ENCODE measurements at places on chromosomes 13 and 19. TPM values are rescaled to one million over a fixed set of nuclear protein-coding genes. Genes with fewer than 3 reads are reported as not detected.

GRCh38 chr19:11435833-11436313, 438 bp downstream of the PRKCSH start:
- peak overlapping the region; percentile 93 for H3K27ac ChIP-seq
- no peak for DNase-seq
- H3K27me3 ChIP-seq, result no peaks in the 10 kb centered on the region
- peaks cover 7% of the 10 kb centered on the region for H3K36me3 ChIP-seq

DNA sequence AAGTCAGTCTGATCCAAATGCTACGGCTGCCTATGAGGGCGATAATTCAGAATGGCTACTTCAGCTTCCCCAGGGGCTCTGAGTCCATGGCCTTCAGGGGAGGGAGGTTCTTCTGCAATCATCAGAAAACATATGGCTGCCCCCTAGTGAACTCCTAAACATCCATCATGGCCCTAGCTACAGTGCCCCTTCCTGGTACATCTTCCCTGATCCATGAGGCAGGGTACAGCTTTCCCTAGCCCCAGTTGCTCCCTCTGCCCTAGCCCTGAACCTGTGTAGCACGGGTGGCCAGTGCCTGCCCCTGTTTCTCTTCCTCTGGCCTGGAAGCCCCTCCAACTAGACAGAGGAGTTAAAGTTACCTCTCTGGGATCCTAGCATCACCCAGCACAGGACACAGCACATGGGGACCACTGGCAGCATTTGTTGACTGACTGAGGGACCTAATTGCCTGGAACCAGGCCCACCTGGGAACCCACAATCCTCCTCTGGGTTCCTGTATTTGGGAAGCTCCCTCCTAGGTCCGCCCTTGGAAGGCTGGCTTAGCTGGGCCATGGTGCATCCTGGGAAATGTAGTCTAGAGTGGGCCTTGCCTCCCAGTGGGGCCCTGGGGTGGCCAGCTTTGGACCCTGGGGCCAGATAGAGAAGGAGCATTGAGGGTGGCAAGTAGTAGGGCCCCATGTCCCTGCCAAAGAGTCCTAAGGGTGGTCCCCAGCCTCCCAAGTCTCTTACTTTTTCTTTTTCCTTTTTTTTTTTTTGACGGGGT, 17.7 kb upstream of the SEMA6B start:
- H3K4me3 ChIP-seq, result no peak overlapping the region
- no peak for DNase-seq
- H3K27me3 ChIP-seq, result peaks cover 37% of the 10 kb centered on the region
- H3K27ac ChIP-seq, result no peak overlapping the region

DNA sequence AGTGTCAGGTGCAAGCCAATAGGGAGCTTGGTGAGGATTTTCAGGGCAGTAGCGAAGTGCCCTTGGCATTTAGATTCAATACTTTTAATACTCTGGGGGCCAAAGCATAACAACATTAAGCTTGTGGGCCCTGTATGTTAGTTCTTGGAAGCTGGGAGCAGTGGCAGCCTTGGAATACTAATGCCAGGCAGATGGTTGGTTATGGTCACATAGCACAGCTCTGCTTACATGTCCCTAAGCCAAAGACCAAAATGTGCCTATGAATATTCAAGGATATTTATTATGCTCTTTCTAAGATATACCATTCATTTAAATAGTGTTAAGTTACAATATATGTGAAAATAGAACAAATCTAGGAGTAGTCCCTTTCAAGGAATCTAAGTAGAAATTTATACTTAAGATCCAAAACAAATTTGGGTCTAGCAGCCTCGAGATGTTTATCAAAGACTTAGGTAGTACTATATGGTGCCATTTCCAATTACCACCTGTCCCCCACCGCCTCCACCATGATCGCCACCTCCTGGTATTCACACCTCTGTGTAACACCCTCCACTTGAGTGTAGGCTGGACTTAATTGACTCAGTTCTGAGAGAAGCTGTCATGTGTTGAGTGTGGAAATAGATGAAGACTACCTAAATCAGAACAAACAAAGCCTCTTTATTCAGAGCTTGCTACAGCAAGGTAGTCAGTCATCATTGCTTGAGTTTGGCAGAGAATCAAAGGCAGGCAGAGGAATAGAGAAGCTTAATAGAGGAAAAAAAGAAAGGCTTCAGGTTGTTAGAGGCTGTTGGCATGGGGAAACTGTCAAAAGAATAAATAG, 261.0 kb downstream of the GPC5 start:
- no peak for DNase-seq
- H3K27ac ChIP-seq, result no peak overlapping the region
- no peaks in the 10 kb centered on the region for H3K36me3 ChIP-seq
- H3K4me1 ChIP-seq, result no peaks in the 10 kb centered on the region
- no peaks in the 10 kb centered on the region for H3K27me3 ChIP-seq

DNA sequence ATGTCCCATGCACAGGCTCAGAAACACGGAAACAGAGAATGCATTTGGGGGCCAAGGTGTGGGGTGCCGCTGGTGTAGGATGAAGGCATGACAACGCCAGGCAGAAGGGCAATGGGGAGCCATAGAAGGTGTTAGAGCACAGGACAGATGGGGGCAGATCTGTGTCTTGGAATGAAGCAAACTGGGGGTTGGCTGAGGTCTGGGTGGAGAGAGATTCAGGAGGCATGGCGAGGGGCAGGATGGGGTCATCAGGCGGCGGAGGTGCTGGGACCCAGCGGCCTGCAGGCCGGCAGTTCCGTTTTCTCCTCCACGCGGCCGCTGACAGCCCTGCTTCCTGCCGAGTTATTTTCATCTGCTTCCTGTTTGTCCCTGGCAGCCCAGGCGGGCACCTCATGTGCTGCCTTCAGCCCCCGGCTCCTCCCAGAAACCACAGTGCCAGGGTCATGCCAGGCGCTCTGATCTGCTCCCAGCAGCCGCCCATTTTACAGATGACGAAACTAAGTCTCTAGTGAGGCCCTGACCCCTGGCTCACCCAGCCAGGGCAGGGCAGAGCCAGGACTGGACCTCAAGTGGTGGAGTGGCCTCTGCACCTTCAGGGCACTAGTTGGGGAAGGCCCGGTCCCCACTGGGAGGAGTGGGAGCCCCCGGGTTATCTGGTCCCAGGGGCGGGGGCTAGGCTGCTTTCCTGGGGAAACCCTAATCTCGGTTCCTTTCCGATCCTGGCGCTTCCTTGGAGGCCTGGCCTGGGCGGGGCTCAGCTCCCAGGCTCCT, 2.2 kb downstream of the ARHGAP45 start:
- H3K4me3 ChIP-seq, result peak overlapping the region; percentile 89
- peak overlapping the region; percentile 90 for H3K27ac ChIP-seq
- H3K4me1 ChIP-seq, result peaks cover 27% of the 10 kb centered on the region
- DNase-seq, result peak; percentile 77
- H3K27me3 ChIP-seq, result no peaks in the 10 kb centered on the region

- H3K27ac ChIP-seq, result no peak overlapping the region
- no peak overlapping the region for H3K4me3 ChIP-seq
- H3K36me3 ChIP-seq, result peaks cover 8% of the 10 kb centered on the region
- no peak for DNase-seq
- peaks cover 5% of the 10 kb centered on the region for H3K27me3 ChIP-seq
- H3K4me1 ChIP-seq, result peaks cover 18% of the 10 kb centered on the region
Observed at GRCh38 chr13:32938907-32939306, 77.3 kb upstream of the KL start.

DNA sequence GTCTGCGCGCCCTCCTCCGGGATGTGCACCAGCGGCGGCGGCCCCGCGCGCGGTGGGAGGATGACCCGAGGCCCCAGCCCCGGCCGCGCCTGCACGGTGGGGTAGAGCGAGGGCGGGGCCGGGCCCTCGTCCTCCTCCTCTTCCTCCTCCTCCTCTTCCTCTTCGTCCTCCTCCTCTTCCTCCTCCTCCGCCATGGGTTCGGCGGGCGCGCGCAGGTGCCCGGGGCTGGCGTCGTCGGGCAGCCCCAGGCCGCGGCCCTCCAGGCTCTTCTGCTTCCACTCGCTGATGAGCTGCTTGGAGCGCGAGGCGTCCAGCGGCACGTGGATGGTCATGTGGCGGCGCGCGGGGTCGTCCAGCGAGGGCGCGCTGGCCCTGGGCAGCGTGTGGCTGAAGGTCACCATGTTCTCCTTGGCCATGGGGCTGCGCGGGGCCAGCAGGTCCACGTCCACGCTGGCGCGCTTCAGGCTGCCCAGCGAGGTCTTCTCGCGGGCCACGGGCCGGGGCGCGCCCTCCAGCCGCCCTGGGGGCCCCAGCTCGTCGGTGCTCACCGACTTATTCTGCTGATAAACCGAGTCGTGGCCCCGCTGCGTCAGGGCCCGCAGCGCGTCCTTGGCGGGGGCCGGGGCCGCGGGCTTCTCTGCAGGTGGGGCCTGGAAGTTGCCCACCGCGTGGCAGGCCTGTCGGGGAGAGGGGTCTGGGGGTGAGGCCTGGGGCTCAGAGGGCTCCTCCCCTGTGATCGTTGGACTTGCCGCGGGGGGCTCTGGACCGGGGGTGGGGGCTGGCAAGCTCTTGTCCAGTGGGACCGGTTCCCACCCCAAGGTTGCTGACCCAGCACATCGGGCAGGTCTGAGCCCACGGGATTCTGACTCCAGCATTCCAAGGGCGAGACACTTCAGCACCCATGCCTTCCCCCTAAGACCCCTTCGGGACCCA, 8.3 kb downstream of the PLPPR3 start:
- H3K36me3 ChIP-seq, result peaks cover 11% of the 10 kb centered on the region
- no peaks in the 10 kb centered on the region for H3K27me3 ChIP-seq
- DNase-seq, result no peak
- peak overlapping the region; percentile 13 for H3K27ac ChIP-seq

DNA sequence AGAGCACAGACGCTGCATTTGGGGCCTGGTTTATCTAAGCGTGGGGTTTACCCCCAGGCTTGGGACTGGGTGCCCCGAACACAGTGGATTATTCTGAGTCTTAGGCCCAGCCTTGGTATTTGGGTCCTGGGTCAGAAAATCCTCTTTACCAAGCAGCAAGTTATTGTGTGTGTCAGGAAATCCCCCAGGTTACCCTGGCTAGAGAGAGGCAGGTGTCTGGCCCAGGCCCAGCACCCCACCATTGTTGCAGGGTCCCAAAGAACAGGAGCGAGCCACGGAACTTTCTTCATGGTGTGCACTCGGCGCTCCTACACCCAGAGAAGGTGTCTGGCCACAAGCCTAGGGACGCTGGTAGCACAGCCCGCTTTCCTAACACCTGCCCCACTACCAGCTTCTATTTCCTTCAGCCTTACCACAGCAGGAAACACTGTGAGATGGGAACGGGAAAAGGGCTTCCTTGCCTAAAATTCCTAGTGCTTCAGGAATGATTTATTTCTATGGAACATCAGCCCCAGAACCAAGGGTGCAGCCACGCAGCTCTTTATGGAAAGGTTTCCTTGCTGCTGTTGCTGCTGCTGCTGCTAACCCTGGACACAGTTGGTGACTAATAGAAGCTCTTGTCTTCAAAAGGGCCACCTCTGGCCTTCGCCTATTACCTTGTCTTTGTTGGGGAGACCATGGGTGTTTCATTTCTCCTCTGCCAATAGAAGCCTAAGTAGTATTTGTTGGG, 7.4 kb upstream of the CDX2 start:
- H3K27ac ChIP-seq, result no peak overlapping the region
- H3K4me3 ChIP-seq, result no peak overlapping the region
- H3K36me3 ChIP-seq, result no peaks in the 10 kb centered on the region

Gene MISP
- not detected for polyA plus RNA-seq

Gene BIVM
- 8.7 TPM for polyA plus RNA-seq

- peaks cover 47% of the 10 kb centered on the region for H3K36me3 ChIP-seq
- no peaks in the 10 kb centered on the region for H3K4me1 ChIP-seq
- no peak for DNase-seq
- no peaks in the 10 kb centered on the region for H3K27me3 ChIP-seq
- H3K4me3 ChIP-seq, result no peak overlapping the region
Observed at GRCh38 chr19:36514012-36514612, 14.0 kb downstream of the ZNF260 start.

Gene HPN
- polyA plus RNA-seq, result 0.16 TPM

DNA sequence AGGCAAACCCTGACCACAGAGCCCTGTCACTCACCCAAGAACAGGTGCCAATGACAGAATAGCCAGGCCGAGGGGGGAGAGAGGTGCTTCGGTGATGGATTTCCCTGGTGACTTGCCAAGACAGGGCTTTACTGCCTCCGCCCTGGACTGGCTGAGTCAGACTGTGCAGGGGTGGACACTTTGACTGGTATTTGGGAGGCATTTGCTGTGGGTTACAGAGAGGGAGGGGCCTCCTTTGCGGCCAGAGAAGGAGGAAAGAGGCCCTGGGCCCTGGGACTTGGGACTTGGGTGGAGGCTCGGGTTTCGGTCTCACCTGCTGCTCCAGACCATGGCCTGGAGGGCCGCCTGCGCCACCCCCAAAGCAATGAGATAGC, 4.6 kb upstream of the EPS8L1 start:
- no peak overlapping the region for H3K4me3 ChIP-seq
- H3K4me1 ChIP-seq, result peaks cover 9% of the 10 kb centered on the region
- no peak overlapping the region for H3K27ac ChIP-seq
- no peak for DNase-seq
- peaks cover 96% of the 10 kb centered on the region for H3K27me3 ChIP-seq

Gene SYCN
- polyA plus RNA-seq, result not detected

DNA sequence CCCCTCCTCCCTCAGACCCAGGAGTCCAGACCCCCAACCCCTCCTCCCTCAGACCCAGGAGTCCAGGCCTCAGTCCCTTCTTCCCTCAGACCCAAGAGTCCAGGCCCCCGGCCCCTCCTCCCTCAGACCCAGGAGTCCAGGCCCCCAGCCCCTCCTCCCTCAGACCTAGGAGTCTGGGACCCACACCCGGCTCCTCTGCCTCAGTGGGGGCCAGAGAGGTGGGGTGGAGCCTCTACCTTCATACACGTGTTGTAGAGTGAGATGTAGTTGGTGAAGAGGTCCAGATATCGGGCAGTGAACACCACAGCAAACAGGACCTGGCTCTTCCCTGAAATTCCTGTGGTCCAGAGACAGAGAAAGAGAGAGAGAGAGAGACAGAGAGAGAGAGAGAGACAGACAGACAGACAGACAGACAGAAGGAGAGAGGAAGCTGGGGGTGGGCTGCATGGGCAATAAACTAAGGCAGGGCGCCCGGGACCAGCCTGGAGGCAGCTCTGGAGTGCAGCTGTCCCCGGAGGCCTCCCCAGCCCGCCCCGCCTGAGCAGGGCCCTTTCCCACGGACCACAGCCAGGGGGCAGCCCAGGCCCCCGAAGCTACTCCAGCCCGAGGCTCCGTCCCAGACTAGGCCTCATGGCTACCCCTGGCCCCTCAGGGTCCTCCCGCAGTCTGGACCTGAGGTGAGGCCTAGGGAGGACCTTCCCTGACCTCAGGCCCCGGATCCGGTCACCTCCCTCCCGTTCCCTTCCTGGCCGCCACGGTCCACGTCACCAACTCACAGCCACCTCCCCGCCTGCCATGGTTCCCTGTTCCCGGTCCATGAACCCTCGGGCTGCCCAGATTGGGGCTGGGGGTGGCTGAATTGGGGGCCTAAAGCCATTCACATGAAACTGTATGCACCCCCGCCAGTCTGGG, 907 bp downstream of the KDELR1 start:
- peaks cover 21% of the 10 kb centered on the region for H3K4me1 ChIP-seq
- H3K27ac ChIP-seq, result peak overlapping the region; percentile 93
- H3K36me3 ChIP-seq, result peaks cover 32% of the 10 kb centered on the region
- peak; percentile 48 for DNase-seq
- H3K4me3 ChIP-seq, result peak overlapping the region; percentile 95

Gene SPRED3
- polyA plus RNA-seq, result 0.16 TPM

DNA sequence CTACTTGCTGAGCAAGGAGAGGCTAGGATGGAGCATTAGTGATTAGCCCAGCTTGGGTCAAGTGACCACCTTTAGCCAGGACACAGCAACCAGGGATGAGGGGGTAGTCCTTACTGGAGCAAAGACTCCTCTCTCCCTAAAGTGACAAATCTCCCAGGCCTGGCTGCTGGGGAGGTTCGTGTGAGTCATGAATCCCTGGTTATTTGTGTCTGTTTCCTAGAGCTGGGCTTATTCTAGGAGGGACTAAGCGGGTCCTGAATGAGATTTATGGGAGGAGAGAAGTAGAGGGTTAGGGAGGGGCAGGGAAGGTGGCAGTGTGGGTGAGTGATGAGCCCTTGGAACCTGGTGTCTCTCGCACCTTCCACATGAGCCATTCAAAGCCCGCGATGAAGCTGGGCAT, 487.3 kb downstream of the TSHZ3 start:
- H3K36me3 ChIP-seq, result no peaks in the 10 kb centered on the region
- H3K27ac ChIP-seq, result no peak overlapping the region
- DNase-seq, result no peak
